ENCODE measurements at places on chromosomes 3 and 15.

DNA sequence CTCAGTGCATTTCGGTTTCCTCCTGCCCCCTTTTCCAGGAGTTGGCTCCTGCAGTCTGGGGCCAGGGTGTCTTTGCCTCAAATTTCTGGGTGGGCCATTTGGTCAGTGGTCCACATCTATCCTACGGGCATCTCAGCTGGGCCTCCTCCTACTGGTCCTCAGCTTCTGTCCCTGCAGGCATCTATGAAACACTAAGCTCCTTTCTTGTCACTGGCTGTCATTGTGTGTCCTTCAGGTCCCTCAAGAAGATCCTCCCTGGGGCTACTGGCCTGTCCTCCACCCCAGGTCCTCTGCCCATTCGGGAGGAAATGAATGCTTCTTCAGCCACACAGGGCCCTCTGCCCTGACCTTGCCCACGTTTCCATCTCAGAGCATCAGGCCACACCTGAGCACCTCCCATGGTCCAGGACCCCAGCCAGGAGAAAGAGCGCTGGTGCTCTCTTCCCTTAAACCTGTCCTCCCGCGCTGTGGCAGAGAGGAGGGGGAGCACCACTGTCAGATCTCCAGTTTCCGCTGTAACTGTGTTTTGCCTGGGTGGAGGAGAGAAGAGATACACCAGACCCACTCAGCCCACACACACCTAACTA is 1.8 kb downstream of the PRR23E start:
- no peak for DNase-seq

GRCh38 chr3:156214676-156215075 is 94.3 kb downstream of the KCNAB1 start:
- no peak for DNase-seq

GRCh38 chr3:100900671-100901335 is 92.4 kb downstream of the ABI3BP start:
- no peak for DNase-seq

DNA sequence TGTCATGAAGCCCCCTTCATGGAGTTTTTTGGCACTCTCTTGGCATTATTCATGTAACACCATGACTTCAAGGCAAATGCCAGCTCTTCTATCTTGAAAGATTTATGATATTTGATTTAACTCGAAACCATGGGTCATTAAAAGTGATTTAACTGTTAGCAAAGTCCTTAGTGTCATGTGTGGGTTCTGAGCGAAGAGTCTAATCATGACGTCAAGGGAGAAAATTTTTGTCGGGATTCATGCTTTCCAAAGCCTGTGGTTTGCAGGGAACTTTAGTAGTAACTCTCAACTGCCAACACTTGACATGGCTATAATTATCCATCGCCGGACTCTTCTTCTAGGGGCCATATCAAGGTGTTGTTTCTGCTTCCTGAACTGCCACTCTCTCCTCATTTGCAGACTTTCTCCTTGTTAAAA is 11.5 kb downstream of the GXYLT2 start:
- DNase-seq, result no peak

All from stimulated activated CD8-positive, alpha-beta memory T cell treated with anti-CD3 and anti-CD28 coated beads, Interleukin-7, amount 100 ng/mL, for 1 hour (primary cell).